ENCODE measurements at places on chromosomes 3 and 15.

DNA sequence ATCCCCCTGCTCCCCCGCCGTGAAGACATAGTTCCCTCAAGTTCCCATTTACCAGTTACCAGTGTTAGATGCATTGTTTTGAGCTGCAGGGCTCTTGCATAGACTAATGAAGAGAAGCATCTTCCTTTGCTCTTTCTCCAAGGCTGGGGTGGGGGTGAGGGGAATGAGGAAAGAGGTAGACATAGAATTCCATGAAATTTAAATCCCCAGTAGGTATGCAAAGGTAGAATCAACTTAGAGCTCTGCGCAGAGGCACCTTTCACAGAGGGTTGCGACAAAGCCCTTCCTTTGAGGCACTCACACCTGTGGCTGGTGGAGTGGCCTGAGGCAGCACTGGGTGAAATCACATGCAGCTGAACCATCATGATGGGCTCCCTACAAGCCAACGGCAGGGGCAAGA, 101.3 kb downstream of the WDR76 start:
- DNase-seq: no peak

GRCh38 chr15:48637639-48638038, 7.9 kb downstream of the FBN1 start:
- DNase-seq: no peak

DNA sequence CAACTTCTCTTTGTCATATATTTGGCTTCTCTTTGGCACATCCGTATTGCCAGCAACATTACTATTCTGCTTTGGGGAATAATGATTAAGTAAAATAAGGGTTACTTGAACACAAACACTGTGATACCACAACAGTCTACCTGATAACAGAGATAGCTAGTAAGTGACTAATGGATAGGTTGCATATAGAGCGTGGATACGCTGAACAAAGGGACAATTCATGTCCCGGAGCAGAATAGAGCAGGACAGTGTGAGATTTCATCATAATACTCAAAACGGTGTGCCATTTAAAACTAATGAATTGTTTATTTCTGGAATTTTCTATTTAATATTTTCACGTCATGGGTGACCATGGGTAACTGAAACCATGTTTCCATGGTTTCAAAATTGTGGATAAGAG, 54.1 kb downstream of the SCN5A start:
- DNase-seq: no peak

GRCh38 chr3:113531826-113532697, at the start of gene SIDT1:
TSS of gene SIDT1 (plus strand) at chr3:113532555. CDS start at chr3:113533022, 467 bp downstream.
- DNase-seq: peak; percentile 35

DNA sequence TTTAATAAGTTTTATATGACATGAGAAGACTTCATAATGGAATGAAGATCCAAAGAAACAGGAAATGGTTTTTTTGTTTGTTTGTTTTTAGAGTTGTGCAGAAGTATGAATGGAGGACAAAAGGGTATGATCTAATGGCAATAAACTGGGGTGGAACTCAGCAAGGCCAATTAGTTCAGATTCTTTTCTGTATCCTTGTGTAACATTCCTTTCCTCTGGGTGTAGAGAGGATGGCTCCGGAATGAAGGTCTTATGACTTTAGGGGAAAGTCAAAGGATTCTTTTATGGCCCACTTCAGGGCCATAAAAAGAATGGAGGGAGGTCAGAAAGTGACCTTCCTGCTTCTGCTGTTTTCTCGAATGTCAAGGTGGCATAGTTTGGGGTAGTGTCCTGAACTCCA, 152.6 kb downstream of the DPH6 start:
- DNase-seq: no peak

DNA sequence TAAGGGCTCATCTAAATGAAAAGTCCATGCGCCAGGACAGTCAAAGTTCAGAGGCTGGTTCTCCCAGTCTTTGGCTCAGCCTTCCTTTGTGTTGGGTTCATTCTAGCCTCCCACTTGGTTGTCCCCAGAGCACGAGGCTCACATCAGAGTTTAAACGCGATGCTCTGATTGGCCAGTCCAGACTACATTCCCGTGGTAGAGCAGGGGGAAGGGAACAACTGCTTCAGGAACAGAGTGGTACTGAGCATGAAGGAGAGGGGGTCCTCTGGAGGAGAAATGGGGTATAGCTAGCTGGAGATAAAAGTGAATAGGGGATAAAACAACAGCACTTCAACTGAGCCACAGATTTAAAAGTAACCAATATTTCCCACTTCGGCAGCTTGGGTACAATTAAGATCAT, 32.2 kb downstream of the ANAPC13 start:
- peak; percentile 4 for DNase-seq

- DNase-seq: no peak
Measured at GRCh38 chr3:120853416-120853815, 54.6 kb upstream of the STXBP5L start.

DNA sequence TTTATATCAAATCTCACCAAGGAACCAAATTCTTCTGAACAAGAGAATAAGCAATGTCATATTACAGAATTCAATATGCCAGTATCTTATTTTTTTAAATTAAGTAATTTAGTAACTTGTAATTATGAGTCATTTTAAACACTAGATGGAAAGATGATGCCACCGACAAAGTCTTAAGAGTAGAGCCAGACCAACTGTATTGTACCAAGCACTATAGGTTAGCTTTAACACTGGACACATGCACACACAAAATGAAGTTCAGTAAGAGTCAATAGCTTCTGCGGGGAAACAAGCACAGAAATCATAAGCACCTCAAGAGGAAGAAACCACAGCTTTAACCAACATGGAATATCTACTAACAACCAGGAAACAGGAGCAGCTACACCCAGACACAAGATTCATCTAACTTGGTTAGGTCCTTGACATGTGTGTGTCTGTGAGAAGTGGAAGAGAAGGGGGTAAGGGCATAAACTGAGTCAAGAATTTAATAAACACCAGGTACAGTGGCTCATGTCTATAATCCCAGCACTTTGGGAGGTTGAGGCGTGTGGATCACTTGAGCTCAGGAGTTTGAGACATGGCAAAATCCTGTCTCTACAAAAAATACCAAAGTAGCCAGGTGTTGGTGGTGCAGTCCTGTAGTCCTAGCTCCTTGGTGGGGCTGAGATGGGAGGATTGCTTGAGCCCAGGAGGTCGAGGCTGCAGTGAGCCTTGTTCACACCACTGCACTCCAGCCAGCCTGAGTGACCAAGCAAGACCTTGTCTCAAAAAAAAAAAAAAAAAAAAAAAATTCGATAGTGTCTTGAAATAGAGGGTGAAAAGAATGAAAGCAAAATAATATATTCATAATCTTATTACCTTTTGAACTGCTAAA, 28.9 kb downstream of the DENND4A start:
- no peak for DNase-seq

- no peak for DNase-seq
Measured at GRCh38 chr3:158765518-158766205, 33.4 kb upstream of the RARRES1 start.

DNA sequence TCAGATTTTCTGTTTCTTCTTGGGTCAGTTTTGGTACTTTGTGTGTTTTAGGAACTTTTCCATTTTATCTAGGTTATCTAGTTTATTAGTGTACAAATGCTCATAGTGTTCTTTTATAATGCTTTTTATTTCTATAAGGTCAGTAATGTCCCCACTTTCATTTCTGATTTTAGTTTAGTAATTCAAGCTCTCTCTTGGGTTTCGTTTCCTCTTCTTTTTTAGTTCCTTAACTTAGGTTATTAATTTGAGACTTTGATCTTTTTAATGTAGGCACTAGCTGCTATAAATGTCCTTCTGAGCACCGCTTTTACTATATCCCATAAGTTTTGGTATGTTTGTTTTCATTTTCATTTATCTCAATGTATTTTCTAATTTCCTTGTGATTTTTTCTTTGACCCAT, 27.0 kb upstream of the CD200R1L start:
- no peak for DNase-seq

GRCh38 chr3:129650256-129650872, 43.9 kb upstream of the PLXND1 start:
- peak; percentile 18 for DNase-seq

- no peak for DNase-seq
Measured at GRCh38 chr15:61521953-61522352, 292.9 kb upstream of the RORA start.

- DNase-seq: no peak
Measured at GRCh38 chr3:61438253-61439121, 122.9 kb upstream of the PTPRG start.

- no peak for DNase-seq
Measured at GRCh38 chr3:142958707-142959106, 4.8 kb downstream of the PAQR9 start.

DNA sequence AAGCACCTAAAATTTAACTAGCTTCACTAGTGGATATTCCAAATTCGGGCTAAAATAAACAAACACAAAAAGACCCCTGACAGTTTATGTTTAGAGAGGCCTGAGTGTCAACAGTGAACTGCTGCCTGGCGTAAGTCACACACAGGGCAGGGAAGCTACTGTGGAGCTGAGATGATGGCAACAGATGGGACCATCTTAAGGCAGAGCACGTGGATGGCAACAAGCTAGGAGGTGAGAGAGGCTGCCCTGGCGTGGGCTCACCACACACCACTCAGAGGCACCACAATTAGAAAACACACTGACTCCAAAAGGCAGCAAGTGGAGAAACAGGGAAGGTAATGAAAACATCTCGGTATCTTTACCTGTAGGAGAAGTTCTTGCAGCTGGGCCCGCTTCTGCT, 93.3 kb downstream of the ATP1B3 start:
- DNase-seq: no peak

GRCh38 chr3:160811237-160811548, 55.2 kb downstream of the PPM1L start:
- DNase-seq: no peak

DNA sequence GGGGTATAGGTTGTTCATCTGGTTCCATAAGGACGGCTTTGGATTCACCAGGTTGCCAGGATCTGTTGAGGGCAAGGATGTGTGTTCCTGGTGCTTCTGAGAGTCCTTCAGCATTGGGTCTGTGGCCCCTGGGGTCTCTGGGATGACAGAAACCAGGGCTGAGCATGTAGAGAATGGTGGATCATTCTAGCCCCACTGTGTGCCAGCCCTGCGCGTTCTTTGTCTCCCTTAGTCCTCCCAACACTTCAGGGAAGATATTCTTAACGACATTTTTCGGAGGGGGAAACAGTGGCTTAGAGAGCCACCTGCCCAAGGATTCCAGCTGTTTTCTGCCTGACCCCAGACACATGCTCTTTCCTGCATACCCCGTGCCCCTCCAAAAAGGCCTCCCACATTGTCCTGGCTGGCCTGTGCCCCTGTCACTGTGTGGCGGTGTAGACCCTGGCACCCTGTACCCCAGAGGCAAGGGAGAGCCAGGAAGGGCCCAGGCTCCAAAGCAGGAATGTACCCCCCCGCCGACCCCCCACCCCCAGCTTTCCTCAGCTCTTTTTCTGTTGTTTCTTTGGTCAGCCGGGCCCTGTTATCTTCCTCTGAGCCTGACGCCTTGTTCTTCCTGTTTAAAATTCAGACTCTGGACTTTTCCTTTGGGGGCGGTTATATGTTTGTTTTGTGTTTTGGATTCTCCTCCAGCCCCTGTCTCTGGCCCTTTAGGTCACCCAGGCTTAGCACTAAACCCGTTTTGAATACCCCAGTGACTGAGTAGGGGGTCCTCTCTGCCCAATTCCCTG, 57.8 kb upstream of the SMAD6 start:
- DNase-seq: no peak

- no peak for DNase-seq
Measured at GRCh38 chr3:105157766-105158085, 209.0 kb upstream of the ALCAM start.

GRCh38 chr3:47867451-47868044, 64.6 kb downstream of the DHX30 start:
- no peak for DNase-seq

Data from NCI-H1694 treated with DMSO at 0.1 percent for 48 hours (cell line).